A549 treated with CORT108297 at 1 μM for 4 hours (cell line): ENCODE measurements at places on chromosomes 1 and 21. TPM values are rescaled to one million over a fixed set of nuclear protein-coding genes. Genes with fewer than 3 reads are reported as not detected.

SLC9C2 gene
- not detected in 5 replicates for total RNA-seq

SYT2 gene
- total RNA-seq: 0.01 to 0.04 TPM (median 0.03 TPM) in 5 replicates

C1orf122 gene
- 32.2 to 68.6 TPM (median 56.5 TPM) in 5 replicates for total RNA-seq

DNAJC8 gene
- total RNA-seq: 68.6 to 81.5 TPM (median 70.8 TPM) in 5 replicates

LCE2B gene
- not detected in 5 replicates for total RNA-seq

LYPD8 gene
- total RNA-seq: 0.09 to 0.15 TPM (median 0.11 TPM) in 4 of 5 replicates, not detected in the other

MYCL gene
- 0.61 to 1.4 TPM (median 1.3 TPM) in 5 replicates for total RNA-seq

DIPK1A gene
- total RNA-seq: 8.1 to 10.1 TPM (median 9.7 TPM) in 5 replicates

MATN1 gene
- 0.03 to 0.15 TPM (median 0.06 TPM) in 4 of 5 replicates, not detected in the other for total RNA-seq

DNAJC28 gene
- 0.10 to 0.63 TPM (median 0.34 TPM) in 5 replicates for total RNA-seq

NOS1AP gene
- 0.33 to 0.51 TPM (median 0.40 TPM) in 5 replicates for total RNA-seq

OR2L13 gene
- total RNA-seq: not detected in 5 replicates

NEGR1 gene
- total RNA-seq: not detected in 5 replicates

TTLL10 gene
- not detected in 5 replicates for total RNA-seq

VASH2 gene
- total RNA-seq: 2.8 to 4.0 TPM (median 3.7 TPM) in 5 replicates

ZNF593 gene
- 48.0 to 76.8 TPM (median 69.5 TPM) in 5 replicates for total RNA-seq

KISS1 gene
- total RNA-seq: 0.27 to 1.2 TPM (median 0.73 TPM) in 4 of 5 replicates, not detected in the other

ERG gene
- not detected in 5 replicates for total RNA-seq

VWA1 gene
- total RNA-seq: 4.1 to 18.3 TPM (median 15.7 TPM) in 5 replicates

TNFRSF4 gene
- total RNA-seq: 0.07 to 0.18 TPM (median 0.13 TPM) in 4 of 5 replicates, not detected in the other

PLPPR5 gene
- total RNA-seq: not detected in 5 replicates

SLC16A4 gene
- total RNA-seq: 29.1 to 40.0 TPM (median 36.7 TPM) in 5 replicates

G0S2 gene
- total RNA-seq: 2.7 to 3.3 TPM (median 3.0 TPM) in 5 replicates

LMOD1 gene
- not detected in 5 replicates for total RNA-seq
